Stimulated activated CD4-positive, alpha-beta T cell treated with anti-CD3 and anti-CD28 coated beads, Interleukin-4, amount 100 ng/mL, for 1 hour (primary cell): ENCODE measurements at places on chromosomes 7 and 10.

- DNase-seq, result no peak
Measured at GRCh38 chr7:80309971-80310549, 175.4 kb downstream of the GNAI1 start.

DNA sequence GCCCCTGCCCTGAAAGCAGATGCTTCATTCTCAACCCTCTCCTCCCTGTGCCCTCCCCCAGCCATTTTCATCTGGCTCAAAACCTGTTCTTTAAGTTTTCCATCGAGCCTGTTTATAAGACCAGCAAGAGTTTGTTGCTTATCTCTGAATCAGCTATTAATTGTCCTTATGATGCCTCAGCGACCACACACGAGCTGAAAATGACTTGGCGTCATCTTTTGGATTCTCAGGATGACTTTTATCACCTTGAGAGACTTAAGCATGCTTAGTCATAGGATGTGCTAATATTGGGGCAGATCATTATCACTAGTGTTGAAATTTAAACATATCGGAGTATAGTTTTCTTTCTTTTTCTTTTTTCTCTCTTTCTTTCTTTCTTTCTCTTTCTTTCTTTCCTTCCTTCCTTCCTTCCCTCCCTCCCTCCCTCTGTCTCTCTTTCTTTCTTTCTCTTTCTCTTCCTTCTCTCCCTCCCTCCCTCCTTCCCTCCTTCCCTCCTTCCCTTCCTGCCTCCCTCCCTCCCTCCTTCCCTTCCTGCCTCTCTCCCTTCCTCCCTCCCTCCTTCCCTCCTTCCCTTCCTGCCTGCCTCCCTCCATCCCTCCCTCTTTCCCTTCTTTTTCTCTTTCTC, 184.5 kb downstream of the PHTF2 start:
- DNase-seq, result no peak

DNA sequence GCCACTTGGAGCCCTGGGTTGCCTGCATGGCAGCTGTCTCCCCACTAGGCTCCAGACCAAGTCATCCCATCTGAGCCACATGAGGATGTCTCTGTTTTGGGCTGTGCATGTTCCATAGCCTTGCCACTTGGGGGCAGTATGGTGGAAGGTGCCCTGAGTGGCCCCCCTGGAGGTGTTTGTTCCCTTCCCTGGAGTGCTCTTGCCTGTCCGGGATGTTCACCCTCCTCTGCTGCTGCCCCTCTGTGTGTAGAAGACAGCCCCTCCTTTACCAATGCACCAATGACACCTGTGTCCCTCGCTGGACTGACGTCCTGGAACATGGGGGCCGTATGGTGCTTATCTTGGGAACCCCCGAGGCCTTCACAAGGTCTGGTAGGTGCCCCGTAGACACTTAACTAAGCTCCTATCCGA, 100.2 kb downstream of the ACTR3B start:
- DNase-seq, result no peak

- no peak for DNase-seq
Measured at GRCh38 chr10:113047151-113047550, 97.1 kb downstream of the TCF7L2 start.

DNA sequence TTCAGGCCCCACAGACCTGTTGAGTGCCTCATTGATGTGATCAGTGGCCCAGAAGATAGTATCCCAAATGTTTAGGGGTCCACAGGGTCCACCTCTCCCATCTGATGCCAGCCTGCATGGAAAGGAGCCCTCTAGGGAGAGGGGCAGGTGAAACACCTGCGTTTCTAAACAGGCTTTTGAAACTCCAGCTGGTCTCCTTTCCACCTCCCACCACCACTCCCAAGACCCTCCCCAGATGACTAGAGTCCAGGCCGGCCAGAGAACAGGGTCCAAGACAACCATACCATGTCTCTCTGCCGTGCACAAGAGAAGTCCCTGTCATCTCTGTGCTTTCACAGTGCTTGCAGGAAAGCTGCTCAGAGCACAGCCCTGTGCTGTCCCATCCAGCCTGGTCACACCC, 105.0 kb upstream of the NANOS1 start:
- DNase-seq, result no peak

GRCh38 chr7:13420726-13421125, 568.7 kb downstream of the ETV1 start:
- no peak for DNase-seq

DNA sequence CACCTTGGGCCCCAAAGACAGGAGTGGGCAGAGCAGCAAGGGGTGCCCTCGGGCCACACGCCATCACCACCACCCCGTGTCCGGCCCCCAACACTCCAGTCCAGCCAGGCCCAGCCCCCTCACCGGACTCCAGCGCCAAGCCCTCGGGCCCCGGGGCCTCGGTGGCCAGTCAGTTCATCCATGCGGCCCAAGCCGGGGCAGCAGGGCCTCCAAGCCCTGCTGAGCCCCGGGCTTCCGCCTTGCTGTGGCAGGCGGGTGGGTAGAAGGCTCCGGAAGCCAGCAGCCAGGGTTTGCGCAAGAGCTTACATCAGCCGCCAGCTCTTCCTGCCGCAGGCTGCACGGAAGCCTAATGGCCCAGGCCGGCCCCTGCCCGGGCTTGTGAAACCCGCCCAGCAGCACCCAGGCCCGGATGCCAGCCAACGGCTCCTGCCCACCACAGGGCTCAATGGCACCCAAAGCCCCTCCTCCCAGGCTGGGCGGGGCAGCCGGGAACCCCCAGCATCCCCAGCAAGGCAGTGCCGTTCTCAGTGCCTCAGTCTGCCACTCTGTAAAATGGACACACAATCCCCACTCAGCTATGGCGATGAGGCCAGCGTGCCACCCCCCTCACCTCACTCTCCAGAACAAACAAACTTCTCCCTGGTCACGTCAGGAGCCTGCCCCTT, 26.5 kb downstream of the TNRC18 start:
- DNase-seq, result peak; percentile 78

DNA sequence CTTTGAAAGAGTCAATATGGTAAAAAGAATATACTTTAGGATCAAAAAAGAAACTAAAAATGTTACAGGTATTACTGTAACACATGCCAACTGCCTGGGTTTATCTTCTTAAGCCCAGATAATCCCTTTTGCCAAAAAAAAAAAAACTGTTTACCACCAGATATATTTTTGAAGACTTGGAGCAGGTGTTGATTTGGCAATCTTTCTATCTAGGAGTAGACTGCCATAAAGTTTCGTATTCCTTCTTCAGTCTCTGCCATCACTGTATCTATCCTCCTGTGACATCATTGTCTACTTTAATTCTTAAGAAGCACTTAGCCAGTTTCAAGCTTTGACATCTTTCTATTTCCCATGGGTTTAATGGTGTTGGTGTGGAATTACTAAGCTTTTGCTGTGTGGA, 161.0 kb downstream of the ST7 start:
- DNase-seq, result no peak

DNA sequence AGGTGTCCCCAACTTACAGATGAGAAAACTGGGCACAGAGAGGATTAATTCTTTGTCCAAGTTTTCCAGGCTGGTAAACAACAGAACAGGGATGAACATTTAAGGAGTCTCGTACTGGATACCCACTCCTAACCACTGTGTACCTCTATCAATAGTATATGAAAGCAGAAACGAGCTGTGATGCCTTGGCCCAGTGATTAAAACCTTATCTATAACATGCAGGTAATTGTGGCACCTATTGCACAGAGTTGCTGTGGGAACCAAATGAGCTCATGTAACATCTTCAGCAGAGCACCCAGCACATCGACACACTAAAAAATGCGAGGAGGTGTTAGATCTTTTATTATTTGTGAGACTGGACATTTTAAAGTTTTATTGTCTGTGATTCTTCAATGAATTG, 1.6 kb downstream of the TMEM273 start:
- no peak for DNase-seq

GRCh38 chr7:138690495-138690894, 10.7 kb downstream of the SVOPL start:
- no peak for DNase-seq

GRCh38 chr7:88539518-88539917, 220.0 kb upstream of the ZNF804B start:
- no peak for DNase-seq

DNA sequence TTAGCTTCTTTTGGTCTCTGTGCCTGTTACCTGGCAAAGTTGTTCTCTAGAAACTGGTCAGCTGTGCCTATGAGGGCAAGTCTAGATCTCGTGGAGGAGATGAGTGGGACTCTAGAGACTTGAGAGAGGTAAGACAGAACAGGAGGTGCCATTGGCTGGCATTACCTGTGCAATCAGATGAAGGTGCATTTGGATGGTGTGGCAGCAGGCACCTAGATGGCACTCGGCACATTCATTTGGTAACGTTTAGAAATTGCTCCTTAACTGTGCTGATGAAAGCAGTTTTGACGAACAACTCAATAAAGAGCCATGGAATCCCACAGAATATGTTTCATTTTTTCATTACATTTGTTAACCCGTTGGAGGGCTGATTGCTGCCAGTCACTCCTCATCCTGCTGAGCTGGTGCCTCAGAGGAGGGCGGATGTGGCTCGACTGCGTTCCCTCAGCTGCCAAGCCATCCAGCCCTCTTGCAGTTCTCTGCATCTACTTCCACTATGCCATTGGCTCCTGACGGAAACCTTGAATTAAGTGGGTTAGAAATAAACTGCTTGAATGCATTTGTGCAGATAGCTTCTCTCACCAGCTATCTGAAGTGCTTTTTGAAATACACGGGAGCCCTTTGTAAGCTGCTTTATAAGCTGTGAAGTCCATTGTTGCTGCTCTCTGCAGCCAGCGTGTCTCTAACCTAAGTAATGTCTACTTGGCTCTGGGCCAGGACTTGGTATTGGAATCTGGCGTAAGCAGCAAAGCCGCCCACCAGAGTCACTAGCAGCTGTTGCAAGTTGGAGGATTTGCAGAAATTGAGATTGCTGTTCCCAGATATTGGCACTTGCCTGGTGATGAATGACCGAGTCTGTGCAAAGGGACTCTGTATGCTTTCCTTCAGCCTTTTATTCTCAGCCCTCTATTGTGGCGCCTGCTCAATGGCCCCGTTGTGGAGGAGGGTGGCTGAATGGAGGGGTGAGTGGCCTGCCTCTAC, 87.4 kb downstream of the LRRC4 start:
- no peak for DNase-seq

DNA sequence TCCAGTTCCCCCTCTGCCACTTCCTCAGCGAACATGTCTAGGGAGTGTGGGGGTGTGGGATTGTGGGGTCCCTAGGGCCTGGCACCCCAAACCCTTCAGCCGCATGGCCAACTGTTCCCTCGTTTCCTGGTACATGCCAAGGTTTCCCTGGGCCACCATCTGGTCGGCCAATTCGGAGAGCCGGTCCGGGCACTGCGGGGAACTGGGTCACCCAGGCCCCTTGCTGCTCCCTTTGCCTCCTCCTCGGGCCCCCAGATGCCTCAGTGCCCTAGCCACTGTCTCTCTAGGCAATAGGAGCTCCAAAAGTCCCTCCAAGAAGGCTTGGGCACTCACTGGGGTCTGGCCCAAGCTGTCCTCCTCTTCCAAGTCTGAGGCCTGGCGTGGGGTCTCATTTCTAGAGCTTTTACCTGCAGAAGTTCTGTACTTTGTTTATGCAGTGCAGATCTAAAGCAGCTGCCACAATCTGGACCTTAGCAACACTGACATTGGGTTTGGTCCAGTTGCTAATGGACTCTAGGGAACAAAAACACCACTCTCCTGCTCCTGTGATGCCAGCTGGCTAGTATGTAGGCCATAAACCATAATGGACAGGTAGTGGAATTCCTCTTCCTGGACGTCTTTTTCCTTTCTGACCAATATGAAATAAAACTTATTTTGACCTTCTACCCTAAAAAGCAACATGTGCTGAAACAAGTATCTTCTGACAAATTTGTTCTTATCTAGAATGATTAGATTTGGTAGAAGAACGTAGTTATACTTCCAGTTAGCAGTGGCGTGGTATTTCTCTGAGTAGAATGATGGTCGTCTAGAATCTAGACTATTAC, 172.9 kb downstream of the LRRC4 start:
- DNase-seq, result no peak

- DNase-seq, result no peak
Measured at GRCh38 chr10:10120671-10121070, 897.0 kb upstream of the CELF2 start.

DNA sequence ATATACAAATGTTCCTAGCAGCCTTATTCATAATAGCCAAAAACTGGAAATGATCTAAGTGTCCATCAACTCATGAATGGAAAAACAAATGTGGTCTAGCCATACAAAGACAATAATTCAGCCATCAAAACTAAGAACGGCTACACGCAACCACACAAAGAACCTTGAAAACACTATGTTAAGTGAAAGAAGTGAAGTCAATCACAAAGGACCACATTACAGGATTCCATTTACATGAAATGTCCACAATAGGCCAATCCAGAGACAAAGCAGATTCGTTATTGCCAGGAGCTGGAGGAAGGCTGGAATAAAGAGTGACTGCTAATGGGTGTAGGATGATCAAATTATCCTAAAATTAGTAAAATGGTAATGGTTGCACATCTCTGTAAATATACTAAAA, 21.1 kb downstream of the MKRN1 start:
- no peak for DNase-seq

DNA sequence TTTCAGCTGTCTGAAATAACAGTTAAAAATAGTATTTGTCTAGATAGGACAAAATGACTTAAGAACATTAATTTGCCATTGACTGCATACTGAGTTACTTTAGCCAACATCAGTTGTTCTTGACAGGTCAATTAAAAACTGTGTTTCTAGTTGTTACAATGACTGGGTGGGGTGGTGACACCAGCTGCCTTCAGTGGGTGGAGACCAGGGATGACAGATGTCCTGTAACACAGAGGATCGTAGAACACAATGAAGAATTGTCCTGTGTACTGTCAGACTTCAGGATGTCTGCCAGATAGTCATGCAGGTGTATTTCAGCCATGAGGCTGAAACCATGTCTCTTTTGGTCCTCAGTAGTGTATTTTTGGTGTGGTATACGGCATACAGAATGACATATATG, 24.4 kb downstream of the TRUB1 start:
- no peak for DNase-seq

GRCh38 chr10:33335551-33335800, 1.0 kb upstream of the NRP1 start:
- DNase-seq, result no peak

DNA sequence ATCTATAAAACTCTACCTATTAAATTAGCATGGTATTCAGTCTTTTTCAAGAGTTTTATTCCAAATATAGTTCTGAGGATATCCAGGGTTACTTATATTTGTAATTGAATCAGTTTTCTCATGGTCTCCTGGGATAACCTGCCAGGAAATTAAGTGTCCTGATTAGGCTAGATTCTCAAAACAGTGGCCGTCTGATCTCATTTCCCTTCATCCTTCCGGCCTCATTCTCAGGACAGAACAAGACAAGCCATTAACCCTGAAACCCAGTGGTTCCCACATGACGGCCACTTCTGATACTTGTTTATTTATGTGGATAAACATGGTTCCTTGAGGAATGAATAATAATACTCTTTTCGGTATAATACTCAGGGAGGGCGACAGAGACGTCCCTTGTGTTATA, 417.6 kb upstream of the POT1 start:
- DNase-seq, result no peak

DNA sequence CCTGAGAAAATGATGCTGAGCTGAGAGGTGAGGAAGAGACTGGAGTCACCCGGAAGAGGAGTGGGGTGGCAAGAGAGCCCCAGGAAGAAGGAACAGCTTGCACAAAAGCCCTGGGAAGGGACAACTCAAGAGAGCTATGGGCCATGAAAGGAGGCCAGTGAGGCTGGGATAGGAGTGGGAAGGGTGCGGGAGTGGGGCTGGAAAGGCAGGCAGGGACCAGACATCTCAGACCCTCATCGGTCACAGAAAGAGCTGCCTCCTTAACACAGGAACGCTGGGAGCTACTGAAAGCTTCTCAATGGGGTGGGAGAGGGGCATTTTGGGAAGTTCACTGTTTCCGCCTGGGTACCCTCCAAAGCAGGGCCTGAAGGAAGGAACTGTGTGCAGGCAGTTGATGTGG, 122.0 kb upstream of the UNC5B start:
- DNase-seq, result no peak
